Liver (tissue), 10 donors: ENCODE measurements at places on chromosomes 2 and 18. TPM values are rescaled to one million over a fixed set of nuclear protein-coding genes. Genes with fewer than 3 reads are reported as not detected.

The MOGAT1 gene
- not detected for total RNA-seq

The ALPI gene
- not detected for total RNA-seq

The MARCO gene
- total RNA-seq: 40.4 TPM

The GALNT13 gene
- total RNA-seq: not detected

The TCF23 gene
- 0.05 TPM for total RNA-seq

The C2orf66 gene
- total RNA-seq: not detected

The ACOXL gene
- not detected for total RNA-seq

The PIKFYVE gene
- total RNA-seq: 23.1 TPM

The ZAP70 gene
- total RNA-seq: 1.4 TPM

The ANKRD30B gene
- not detected for total RNA-seq

The GNLY gene
- total RNA-seq: 0.75 TPM

The PHLPP1 gene
- 14.5 TPM for total RNA-seq

The STEAP3 gene
- total RNA-seq: 44.4 TPM

The PROKR1 gene
- not detected for total RNA-seq

The TBR1 gene
- under 0.01 TPM for total RNA-seq

The RTP5 gene
- not detected for total RNA-seq

The CFC1 gene
- not detected for total RNA-seq

The MAL gene
- not detected for total RNA-seq
